Ovary (tissue), 10 donors: ENCODE measurements at places on chromosomes 12 and 14. TPM values are rescaled to one million over a fixed set of nuclear protein-coding genes. Genes with fewer than 3 reads are reported as not detected.

RNASE3 gene
- polyA plus RNA-seq = 0.24 TPM

RNFT2 gene
- 1.0 TPM for polyA plus RNA-seq

CCDC196 gene
- not detected for polyA plus RNA-seq

KRT8 gene
- 16.7 TPM for polyA plus RNA-seq

KCNC2 gene
- not detected for polyA plus RNA-seq

RNASE7 gene
- not detected for polyA plus RNA-seq

BIN2 gene
- polyA plus RNA-seq = 7.6 TPM

GALNT9 gene
- not detected for polyA plus RNA-seq

SPRYD4 gene
- 2.0 TPM for polyA plus RNA-seq

RNU6-7 gene
- not detected for polyA plus RNA-seq

RASSF9 gene
- polyA plus RNA-seq = 4.9 TPM

TMTC3 gene
- 7.0 TPM for polyA plus RNA-seq

DNA sequence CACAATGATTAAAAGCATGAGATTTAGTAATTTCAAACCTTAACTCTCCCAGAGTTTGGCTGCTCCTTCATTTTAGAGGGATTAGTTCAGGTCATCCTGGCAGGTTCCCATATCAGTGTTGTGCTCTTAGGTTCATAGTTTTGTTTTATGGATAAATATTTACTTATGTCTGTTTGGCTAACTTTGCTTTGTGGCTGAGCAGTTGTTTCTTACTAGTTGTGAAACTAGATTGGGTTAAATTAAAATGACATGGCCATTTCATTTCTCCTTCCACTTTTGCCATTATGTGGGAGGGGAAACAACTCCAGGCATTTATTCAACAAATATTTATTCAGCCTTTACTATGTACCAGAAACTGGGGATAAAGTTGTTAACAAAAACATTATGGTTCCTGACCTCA, 158.8 kb downstream of the TMTC3 start:
- DNase-seq = no peak

GRCh38 chr14:64801046-64801445, 78.7 kb downstream of the SPTB start:
- no peak for DNase-seq

GRCh38 chr12:62934799-62935674, at the start of gene PPM1H:
TSS of gene PPM1H (minus strand) at chr12:62935150. CDS start at chr12:62934736, 414 bp downstream.
- peak; percentile 57 for DNase-seq

GRCh38 chr14:31934767-31935266, 142.3 kb upstream of the ARHGAP5 start:
- peak; percentile 33 for DNase-seq

DNA sequence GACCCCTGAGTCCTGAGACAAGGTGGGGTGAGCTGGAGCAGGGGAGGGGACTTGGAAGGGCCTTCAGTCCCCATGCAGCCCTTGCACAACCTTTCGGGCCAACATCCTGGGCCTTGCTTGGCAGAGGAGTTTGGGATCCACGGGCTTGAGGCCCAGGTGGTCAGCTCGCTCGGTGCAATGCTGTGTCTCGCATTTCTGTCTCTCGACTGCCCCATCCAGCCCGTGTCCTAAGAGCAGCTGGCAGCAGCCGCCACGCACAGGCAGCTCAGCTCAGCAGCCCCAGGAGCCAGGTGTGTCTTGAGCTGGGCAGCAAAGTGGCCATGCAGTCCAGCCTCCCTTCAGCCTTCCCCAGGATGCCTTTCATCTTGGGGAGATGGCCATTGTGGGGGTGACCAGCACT, 10.8 kb downstream of the PACS2 start:
- DNase-seq = no peak

- DNase-seq = no peak
Measured at GRCh38 chr12:130813436-130813835, 25.6 kb downstream of the STX2 start.

DNA sequence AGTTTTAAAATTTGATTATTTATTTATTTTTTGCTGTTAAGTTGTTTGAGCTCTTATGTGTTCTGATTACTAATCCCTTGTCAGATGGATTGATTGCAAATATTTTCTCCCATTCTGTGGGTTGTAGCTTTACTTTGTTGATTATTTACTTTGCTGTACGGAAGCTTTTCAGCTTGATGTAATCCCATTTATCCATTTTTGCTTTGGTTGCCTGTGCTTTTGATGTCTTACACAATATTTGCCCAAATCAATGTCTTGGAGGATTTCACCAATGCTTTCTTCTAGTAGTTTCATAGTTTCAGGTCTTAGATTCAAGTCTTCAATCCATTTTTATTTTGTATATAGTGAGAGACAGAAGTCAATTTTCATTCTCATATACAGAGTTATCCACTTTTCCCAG, 56.5 kb upstream of the PCNX4 start:
- no peak for DNase-seq

GRCh38 chr14:69632164-69632563, 20.8 kb downstream of the SUSD6 start:
- no peak for DNase-seq

DNA sequence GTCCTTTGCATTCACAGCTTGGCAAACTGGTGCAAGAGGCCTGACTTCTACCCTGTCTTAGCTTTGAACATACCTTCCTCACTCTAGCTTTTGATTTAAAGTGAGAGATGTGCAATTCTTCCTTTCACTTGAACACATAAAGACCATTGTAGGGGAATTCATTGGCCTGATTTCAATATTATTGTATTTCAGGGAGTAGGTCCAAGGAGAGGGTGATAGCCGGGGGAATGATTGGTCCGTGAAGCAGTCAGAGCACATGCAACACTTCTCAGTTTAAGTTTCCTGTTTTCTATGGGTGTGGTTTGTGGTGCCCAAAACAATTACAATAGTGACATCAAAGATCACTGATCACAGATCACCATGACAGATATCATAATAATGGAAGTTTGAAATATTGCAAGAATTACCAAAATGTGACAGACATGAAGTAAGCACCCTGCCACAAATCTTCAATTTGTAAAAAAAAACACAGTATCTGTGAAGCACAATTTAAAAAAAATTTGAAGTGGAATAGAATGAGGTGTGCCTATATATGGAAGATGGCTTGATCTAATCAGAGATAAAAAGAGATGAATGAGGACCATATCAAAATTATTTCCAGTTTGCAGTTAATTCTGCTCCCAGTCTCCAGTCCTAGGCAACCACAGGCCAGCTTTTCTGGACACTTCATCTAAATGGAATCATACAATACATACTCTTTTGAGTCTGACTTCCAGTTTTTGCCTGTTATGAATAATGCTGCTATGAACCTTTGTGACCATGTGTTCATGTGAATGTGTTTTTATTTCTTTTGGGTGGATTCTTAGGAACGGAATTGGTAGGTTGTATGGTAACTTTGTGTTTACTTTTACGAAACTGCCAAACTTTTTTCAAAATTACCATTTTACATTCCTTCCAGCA, 23.2 kb downstream of the BORCS5 start:
- DNase-seq = no peak

DNA sequence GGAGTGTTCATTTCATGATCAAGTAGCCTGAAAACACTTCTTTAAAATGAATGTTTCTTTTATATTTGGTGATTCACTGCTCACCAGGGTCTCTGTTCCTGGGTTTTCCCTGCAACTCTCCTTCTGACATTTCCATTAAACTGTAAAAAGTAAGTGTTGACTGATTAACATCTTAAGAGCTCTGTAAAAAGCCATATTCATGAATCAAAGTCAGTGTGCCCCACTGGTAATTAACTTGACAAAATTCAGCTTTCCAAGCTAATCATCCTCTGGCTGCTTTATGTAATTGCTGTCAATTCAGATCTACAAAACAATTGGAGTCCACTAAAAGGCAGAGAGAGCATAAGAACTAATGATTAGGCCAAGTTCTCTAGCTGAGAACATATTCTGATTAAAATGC, 41.6 kb downstream of the CNTN1 start:
- DNase-seq = no peak

DNA sequence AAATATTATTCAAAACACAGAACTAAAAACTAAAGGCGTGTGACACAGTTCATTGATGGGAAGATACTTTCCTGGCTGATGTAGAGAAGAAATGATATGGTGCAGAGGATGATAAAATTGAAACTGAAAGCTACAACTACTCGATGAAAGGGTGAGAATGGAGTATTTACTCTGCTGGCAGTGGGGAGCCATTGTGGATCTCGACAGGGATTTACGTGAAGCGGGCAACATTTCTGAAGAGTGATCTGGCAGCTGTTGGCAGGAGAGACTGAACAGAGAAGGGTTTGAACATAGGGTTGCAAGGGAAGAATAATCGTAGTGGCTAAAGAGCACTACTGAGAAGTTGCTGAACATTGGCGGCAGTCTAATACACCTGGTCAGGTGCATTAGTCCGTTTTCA, 464.9 kb downstream of the PDZRN4 start:
- DNase-seq = no peak

DNA sequence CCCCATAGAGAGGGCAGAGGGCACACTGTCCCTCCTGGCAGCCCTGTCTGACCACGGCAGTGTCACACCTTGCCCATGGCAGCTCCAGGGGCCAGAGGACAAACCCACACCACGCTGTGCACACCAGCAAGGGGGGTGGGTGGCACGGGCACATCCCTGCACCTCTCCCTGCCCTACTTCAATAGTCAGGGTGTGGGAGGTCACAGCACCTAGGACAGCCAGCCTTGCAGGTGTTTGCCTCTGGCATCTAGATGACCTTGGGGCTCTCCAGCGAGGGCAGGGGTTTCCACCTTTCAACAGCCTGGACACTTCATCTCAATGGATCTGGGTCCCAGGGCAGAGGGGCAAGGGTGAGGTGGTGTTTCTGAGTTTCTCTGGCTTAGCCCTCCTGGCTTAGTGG, 69.2 kb downstream of the LGMN start:
- DNase-seq = no peak

DNA sequence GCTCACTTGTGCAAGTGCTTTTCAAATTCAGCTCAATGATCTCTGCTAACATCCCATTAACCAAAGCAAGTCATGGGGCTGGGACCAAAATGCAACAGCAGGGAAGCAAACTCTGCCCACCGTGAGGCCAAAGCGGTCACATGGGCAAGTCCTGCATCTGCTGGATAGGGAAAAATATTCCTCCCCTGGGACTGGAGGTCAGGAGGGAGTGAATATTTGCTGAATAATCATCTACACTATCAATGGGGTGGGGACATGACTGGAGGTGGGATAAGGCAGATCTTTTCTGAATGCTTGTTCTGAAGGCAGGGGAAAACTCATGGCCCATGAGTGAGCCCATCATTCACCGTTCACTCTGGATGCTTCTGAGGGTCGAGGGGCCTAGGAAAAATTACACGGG, 45.1 kb upstream of the VRK1 start:
- no peak for DNase-seq

DNA sequence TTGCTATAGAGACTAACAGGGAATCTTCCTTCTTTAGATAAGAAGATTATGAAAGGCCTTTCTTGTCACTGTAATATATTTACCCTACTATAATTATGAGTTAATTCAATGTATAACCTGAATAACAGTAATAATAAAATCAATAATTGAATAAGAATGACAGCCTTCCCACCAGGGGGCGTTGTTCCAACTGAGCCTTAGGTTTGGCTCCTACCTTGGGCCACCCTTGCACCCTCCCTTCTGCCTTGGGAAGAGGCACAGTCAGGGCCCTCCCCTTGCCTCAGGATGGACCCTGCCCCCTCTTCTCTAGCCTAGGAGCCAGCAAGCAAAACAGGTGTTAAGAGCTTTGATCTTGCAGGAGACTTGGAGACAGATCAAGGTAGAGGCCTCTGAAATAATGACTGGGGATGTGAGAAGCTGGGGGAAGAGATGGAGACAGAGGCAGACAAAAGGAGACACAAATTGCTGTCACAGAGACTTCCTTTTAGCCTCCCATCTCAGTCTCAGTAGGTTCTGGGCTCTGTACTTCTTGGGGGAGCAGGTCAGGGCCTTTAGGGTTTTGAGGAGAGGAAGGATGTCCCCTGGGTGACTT, 40.1 kb upstream of the CISTR start:
- DNase-seq = no peak

GRCh38 chr14:79544698-79545070, 666.6 kb downstream of the DIO2 start:
- DNase-seq = no peak

DNA sequence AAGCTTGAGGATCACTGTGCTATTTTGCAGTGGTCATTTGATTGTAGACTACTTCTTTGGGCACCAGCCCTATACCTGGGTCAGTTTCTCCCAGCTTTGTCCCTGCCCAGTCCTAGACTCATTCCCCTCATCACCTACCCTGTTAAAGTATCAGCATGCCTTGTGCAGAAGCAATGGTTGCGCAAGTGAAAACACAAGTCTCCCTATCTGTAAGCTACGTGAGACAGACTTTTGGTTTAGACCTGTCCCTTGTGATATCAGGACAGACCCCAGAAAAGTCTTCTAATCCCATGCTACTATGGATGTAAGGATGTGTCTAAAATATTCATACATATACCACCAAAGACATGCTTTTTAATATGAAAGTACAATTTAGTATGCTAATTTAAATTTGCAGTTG, 88.8 kb upstream of the ATP2B1 start:
- DNase-seq = no peak

GRCh38 chr12:94218233-94218632, 69.9 kb downstream of the PLXNC1 start:
- no peak for DNase-seq

GRCh38 chr14:22391908-22392565, 197.0 kb downstream of the DAD1 start:
- DNase-seq = peak; percentile 38

GRCh38 chr14:74517731-74518130, 24.2 kb downstream of the ISCA2 start:
- no peak for DNase-seq

DNA sequence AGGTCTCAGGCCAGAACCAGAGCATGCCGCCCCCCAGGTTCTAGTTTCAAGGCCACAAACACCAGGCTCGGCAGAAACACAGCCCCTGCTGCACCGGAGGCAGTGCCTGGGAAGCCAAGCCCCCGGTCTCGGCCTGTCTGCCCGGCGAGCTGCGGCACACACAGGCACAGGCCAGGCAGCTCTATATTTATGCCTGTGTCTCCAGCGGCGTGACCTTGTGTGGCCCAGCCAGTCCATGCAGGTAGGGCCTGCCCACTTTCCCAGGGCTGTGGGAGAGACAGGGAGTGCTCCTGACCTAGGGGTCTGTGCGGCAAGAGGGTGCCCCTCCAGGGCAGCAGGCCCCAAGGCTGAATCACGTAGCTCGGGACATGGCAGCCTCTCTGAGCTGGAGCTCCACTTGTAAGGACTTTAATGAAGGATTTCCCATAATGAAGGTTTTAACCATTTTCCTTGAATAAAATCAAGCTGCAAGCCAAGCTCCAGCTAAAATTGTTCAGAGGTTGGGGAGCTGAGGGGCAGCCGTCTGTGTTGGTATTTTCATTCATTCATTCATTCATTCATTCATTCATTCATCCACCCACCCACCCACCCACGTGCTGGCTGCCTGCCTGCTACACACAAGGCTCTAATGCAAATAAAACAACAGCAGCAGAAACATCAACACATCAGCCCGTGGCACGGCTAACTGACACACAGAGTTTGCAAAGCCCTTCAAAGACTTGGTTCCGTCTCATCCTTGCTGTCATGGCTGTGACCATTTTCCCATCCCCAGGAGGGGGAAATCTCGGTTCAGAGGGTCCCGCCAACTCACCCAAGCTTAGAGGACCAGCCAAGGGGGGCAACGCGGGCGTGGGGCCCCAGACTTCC, 92.0 kb downstream of the RFLNA start:
- no peak for DNase-seq

- no peak for DNase-seq
Measured at GRCh38 chr12:83122623-83122934, 435.9 kb downstream of the TMTC2 start.
